Activated T-helper 9 cell treated with anti-CD3 and anti-CD28 coated beads, Interleukin-2, amount 50 U/mL, for 16 hours (primary cell): ENCODE measurements at places on chromosomes 7 and 10.

DNA sequence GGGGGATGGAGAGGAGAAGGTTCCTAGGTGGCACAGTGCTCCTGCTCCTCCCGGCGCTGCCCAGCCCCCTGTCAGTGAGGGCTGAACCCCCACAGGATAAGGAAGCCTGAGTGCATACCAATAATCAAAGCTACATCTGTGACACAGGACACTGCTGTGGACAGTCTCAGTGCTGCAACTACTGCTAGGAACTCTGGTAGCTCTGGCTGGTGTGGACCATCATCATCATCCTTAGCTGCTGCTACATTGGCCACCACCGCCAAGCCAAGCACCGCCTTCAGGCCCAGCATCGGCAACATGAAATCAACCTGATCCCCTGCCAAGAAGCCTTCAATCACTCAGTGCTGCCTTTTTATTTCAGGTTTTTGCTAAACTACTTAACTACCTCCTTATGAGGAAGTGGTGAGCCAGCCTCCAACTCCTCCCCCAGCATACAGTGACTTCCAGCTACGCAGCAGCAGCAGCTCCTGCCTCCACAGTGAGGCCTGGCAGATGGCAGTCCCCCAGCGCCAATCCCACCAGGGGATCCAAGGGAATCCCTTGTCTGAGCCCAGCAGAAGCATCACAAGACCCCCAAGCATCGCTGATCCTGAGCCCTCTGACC is 32.1 kb upstream of the SLC26A4 start:
- no peak for DNase-seq

DNA sequence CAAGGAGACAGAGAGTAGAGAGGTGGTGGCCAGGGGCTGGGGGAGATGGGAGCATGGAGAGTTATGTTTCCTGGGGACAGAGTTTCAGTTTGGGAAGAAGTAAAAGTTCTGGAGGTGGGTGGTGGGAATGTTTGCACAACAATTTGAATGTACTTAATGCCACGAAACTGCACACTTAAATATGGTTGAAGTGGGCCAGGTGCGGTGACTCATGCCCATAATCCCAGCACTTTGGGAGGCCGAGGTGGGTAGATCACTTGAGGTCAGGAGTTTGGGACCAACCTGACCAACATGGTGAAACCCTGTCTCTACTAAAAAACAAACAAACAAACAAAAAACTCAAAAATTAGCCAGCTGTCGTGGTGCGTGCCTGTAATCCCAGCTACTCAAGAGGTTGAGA is 137.2 kb downstream of the PFKFB3 start:
- DNase-seq: no peak

- DNase-seq: no peak
Measured at GRCh38 chr7:106659166-106659962, 1.6 kb downstream of the CCDC71L start.

DNA sequence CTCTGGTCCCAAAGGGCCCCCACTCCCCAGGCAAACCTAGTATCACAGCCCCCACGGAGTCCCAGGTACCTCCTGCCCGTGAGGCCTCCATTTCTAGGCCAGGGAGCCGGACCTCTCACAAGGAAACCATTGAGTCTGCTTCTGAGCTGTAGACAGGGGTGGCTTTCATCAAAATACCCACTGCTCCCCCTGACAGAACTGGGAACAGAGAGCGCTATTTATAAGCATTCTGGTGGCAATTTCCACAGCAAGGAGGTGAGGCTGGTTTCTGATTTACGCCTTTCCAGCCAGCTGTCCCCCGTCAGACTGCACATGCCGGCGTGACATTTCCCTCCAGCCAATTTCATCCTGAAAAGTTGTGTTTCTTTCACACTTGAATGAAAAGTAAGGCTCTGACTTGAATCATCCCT is 407.5 kb upstream of the PRKCQ start:
- no peak for DNase-seq

- no peak for DNase-seq
Measured at GRCh38 chr10:79479283-79479909, 32.9 kb upstream of the EIF5AL1 start.

DNA sequence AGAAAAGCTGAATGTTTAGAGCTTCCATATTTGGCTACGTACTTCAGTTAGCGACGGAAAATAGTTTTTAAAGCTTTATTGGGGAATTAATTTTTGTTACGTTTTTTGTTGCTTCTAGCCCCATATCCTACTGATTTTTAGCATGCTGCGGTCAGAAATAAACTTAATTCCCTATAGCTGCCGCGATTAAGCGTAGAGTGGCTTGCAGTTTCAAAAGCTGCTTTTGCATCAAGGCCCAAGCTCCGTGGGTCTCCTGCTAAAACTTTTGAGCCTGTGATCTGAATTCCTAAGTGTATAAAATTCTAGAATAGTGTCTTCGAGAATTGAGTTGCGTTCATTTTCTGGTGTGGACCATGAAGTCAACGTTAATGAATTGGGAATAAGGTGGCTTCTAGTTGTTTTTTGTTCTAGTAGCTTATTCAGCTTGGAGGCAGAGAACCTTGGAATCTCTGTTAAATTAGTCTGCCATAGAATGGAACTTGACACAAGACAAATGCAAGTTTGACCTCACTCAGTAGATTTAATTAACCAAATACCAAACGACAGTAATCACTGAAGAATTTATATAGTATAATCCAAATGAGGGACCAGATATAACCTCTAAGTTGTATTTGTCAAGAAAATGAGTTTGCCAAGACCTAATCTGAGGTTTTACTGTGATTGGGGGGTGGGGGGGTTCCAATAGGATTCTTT is 977 bp downstream of the CALU start:
- DNase-seq: no peak

DNA sequence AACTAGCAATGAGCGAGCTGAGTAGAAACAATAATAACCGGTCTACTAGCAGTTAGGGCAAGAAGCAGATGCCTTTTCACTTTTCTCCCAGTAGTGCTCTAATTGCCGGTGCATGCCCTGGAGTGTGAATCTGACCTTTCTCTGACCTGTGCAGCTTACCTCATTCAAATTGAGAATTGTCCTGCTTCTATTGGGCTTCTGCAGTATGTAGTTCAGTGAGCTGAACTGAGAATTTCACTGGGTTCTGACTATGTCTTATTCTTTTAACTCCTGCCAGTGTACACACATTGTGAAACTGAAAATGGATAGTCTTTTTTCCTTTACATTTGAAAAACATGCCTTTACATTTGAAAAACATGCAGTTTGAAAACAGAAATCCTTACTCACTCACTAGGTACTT is 157.9 kb upstream of the GRM3 start:
- no peak for DNase-seq

DNA sequence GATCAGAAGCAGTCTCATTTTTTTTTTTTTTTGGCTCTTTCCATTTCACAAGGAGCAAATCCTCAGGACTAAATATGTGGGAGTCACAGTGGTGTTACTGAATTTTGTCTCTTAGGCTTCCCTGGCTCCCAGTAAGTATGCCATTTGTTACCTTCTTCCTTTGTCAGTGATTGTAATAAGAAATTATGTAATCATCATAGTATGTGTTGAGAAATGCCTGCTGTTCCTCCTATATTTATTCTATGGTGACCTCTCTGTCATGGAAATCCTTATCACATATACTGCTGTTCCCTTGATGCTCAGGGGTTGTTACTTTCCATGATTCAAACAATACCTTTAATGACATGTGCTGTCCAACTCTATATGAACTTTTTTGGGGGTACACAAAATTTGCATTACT is 4.8 kb upstream of the OR9A4 start:
- DNase-seq: no peak
